Activated CD4-positive, alpha-beta T cell treated with anti-CD3 and anti-CD28 coated beads for 24 hours (primary cell): ENCODE measurements at places on chromosomes 4 and X.

DNA sequence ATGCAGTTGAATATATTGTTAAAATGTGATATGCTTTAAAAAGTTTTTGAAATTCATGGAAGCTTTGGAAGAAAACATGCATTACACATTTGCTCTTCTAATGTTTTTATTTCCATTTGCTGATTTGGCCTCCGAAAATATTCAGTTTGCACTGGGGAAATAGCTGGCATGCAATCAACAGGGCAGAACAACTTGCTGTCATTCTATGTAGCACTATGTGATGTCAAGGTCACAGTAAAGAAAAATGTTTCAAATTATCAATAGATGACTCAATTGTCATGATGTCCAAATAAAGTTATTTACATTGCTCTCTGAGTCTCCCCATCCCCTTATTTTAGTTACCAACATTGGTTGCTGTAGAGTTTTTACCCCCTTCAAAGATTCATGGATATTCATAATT, 119.2 kb downstream of the TLL1 start:
- no peak for DNase-seq

DNA sequence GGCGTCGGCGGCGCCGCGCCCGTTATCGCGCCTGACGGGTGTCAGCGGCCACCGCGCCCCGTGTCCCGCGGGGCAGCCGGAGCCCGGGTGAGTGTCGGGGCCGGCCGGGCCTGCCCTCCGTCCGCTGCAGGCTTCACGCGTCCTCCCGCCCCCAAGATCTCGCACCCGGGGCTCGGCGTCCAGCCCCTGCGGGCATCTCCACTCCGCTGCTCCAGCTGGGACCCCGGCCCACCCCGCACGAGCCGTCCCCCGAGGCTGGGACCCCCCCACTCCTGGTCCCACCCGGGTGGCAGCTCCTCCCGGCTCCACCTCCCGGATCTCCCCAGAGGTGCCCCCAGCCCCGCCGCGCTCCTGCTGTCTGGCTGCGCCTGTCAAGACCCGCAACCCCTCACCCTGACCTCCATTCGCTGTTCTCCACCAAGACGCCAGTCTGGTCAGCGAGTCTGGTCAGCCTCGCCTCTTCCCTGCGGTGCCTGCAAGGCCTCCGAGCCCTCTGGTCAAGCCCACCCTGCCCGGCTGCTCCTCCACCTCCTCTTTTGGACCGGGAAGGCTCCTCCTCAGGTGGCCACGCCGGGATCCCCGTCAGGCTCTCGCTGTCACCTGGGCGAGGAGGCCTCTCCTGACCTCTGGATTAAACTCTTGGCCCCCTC, 66.0 kb upstream of the NKX1-1 start:
- no peak for DNase-seq

GRCh38 chr4:7703688-7704087, 236.0 kb downstream of the AFAP1 start:
- DNase-seq: no peak

GRCh38 chrX:39067866-39068265, 266.6 kb downstream of the MID1IP1 start:
- no peak for DNase-seq

GRCh38 chr4:129852434-129852833, 756.5 kb downstream of the C4orf33 start:
- no peak for DNase-seq
